ENCODE measurements at places on chromosomes 1 and 21.

DNA sequence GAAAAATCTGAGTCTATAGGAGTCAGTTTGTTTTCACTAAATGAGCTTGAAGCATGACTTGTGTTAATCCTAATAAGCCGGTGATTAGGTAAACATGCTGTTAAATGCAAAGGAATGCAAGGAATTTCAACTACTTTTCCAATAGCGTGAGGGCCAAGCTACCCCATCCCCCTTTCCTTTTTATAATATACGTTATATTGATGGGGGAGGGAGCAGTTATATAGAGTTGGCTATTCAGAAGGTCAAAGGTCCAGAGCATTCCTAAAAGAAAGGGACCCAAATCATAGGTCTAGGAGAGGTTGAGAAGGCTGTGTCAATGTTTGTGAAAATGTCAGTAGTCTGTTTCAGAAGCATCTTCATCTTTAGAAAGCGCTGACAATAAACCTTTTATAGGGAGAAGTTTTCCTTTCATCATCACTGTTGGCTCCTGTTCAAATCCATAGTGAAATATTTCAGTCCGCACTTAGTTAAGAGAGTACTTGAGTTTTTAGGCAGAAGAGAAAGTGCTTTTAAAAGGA lies 3.8 kb downstream of the CCN1 start:
- DNase-seq = no peak

DNA sequence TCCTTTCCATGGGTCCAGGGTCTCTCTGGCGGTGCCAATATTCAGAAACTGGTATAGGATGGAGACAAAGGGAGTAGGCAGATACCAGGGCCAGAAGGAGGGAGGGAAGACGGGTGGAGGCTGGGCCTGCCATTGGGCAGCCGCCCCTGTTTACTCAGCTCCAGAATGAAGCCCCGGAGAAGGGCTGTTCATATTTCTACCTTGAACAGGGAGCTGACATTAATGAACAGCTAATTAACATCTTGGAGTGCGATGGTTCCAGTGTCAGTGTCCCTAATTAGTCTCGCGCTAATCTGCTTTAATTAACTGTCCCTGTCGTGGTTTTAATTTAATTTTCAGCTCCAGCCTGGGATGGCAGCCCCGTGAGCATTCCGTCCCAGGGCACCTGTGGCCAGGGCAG lies 113.8 kb downstream of the EPHB2 start:
- DNase-seq = peak; percentile 35

DNA sequence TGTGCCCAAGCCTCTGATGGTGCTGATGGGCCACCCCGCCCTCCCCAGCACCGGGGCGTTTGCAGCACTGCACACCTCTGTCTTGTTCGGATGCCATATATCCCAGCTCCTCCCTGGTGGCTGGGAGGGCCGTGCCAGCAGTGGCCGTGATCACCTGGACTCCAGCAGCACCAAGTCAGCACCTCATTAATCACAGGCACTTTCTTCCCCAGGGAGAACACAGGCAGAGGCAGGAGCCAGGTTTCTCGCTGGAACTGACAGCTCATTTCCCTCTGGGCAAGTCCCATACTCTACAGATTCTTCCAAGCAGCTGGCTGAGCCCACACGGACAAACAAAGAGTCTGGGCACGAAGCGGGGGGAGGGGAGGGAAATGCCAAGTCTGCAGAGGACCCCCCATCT lies 141.7 kb upstream of the EDN2 start:
- no peak for DNase-seq

- DNase-seq = no peak
These were observed 3.2 kb upstream of the PRXL2B start for GRCh38 chr1:2583331-2583791.

DNA sequence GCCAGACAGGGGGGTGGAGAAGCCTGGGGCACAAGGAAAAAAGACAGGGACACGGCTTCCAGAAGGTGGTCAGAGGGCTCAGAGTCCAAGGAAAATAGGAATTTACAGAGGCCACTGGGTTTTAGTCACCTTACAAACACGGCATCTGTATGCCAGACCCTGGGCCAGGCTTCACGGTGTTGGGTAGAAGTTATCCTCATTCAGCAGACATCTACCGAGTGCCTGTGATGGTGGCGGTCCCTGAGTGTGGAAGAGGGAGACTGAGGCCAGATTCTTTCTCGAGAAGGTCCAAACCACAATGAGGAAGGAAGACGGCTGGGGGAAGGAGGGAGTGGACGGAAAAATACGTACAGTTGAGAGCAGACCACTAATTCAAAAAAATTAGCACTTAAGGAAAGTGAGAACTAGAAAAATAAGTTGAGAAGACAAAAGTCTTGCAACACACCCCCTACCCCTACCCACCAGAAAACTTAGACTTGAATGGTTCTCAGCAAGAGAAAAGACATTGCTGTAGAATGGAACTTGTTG lies 864 bp upstream of the BTG2 start:
- no peak for DNase-seq

GRCh38 chr1:37670133-37670532 lies 22.2 kb upstream of the CDCA8 start:
- no peak for DNase-seq

Data from NCI-H1417 (cell line).